Stimulated activated CD4-positive, alpha-beta T cell treated with anti-CD3 and anti-CD28 coated beads, Interleukin-1b, Interleukin-23, amount 100 ng/mL, for 24 hours (primary cell): ENCODE measurements at places on chromosomes 3 and 15.

DNA sequence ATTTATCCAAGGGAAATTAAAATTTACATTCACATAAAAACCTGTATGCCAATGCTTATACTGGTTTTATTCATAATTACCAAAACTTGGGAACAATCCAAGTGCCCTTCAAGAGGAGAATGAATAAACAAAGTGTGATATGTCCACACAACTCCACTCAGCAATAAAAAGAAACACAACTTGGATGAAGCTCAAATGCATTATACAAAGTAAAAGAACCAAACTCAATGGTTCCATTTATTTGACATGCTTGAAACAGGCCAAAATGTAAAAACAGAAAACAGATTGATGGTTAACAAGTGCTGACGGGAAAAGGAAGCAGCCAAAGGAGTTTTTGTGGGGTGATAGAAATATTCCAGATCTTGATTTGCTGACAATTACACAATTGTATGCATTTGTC lies 23.5 kb downstream of the OCA2 start:
- DNase-seq: no peak

DNA sequence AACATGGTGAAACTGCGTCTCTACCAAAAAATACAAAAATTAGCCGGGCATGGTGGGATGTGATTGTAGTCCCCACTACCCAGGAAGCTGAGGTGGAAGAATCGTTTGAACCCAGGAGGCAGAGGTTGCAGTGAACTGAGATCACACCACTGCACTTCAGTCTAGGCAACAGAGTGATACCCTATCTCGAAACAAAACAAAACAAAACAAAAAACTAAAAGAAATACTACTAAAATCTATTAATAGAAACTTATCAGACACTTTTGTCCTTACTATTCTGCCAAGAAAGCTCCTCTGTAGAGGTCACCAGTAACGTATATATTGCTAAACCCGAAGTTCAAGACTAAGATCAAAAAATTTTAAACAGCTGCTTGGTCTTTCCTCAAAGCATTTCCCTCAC lies 67.1 kb downstream of the SMARCC1 start:
- DNase-seq: no peak

GRCh38 chr15:55552926-55553325 lies 35.2 kb downstream of the PYGO1 start:
- no peak for DNase-seq

GRCh38 chr3:2090095-2090911 lies 8.4 kb upstream of the CNTN4 start:
- DNase-seq: no peak

- no peak for DNase-seq
Observed at GRCh38 chr3:155190691-155191090, 102.8 kb downstream of the STRIT1 start.

DNA sequence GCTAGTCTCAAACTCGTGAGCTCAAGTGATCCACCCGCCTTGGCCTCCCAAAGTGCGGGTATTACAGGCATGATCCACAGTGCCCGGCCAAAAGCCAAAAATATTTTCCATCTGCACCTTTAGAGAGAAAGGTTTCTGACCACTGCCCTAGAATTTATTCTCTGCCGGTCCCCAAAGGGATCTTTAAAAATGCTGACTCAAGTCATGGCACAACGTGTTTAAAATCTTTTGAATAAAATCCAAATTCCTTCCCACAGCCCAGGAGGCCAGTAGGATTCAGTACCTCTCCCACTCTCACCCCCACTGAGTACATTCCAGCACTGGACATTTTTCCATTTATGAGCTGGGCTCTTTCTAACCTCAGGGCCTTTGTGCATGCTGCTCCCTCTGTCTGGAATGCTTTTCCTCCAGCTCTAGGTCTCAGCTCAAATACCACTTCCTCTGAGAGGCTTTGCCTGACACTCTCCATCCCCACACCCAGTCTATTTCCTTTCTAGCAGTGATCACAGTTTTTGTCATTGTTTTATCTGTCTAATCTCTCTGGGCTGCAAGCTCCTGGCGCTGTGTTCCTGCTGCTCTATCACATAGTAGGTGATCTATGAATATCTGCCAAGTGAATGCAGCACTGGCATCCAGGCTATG lies 502.9 kb downstream of the SHQ1 start:
- DNase-seq: no peak

DNA sequence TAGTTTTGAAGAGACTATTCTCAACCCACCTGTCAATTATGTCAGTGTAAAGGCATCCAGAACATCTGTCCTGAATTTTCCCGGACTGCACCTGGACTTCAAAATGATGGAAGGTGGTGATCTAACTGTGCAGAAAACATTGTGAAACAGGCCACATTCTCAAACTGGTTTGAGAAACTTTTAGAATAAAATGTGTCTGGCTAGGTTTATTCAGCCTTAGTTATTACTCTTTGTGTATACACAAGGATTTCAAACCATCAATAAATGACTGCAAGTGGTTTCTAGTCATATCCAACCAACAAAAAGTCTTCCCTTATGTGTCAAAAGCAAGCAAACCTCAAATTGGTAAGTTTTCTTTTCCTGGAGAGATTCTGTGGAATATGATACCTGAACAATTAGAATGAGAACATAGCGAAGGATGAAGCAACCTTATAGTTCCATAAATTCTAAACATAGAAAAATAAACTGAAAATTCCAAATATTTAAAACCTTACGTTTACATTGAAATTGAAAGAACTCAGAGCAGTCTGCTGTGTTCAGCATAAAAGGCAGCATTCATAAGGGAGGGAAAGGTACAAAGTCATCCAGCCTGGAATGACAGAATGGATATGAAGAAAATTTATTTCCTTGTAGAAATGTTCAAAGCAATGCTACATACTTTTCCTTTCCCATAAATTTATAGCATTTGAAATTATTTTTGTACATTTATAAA lies 306.6 kb upstream of the TGFBR2 start:
- DNase-seq: no peak

GRCh38 chr15:67085237-67085817 lies 19.9 kb downstream of the SMAD3 start:
- DNase-seq: no peak

- no peak for DNase-seq
Observed at GRCh38 chr15:91862891-91863504, 9.5 kb downstream of the SLCO3A1 start.

DNA sequence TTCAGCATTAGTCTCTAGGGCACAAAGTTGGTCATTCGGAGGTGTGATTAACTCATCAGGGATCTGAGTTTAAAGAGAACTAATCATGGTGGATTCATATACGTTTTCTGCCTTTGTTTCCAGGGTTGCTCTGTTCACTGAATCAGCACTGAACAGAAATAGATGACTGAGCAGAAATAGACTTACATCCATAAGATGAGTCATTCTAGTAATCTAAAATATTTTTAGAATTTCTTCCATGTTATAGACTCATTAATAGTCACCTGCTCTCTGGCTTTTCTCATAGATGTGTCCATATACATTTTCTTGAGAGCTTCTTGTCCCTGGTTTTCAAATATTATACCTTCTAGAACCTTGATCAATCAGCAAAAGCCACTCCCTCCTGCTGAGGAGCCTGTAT lies 837.6 kb upstream of the DPPA4 start:
- DNase-seq: no peak

GRCh38 chr15:85137489-85138168 lies 156.0 kb downstream of the PDE8A start:
- no peak for DNase-seq

GRCh38 chr3:118801899-118802298 lies 232.7 kb downstream of the IGSF11 start:
- DNase-seq: no peak

DNA sequence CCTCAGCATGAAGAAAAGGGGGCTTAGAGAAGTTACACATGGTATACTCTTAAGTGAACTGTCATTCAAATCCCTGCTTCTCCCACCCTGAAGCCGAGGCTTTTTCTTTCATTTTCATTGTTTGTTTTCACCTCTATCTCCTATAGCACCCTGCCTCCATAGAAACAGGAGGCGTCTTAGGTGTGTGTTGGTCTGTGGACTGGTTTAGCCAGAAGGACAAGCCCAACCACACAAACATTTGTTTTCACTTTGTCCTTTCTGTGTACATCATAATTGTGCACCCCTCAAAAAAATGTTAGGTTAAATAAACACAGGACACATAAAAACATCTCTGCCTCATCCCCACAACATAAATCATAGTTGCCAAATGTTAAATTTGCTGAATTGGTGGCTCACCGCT lies 73.3 kb upstream of the UBE2E2 start:
- no peak for DNase-seq
